ENCODE measurements at places on chromosomes 12 and 14.

GRCh38 chr12:54306925-54307741, 6.3 kb upstream of the NFE2 start:
- peak; percentile 57 for DNase-seq

- no peak for DNase-seq
Observed at GRCh38 chr12:42174978-42175377, 30.3 kb upstream of the GXYLT1 start.

GRCh38 chr14:68626386-68626785, 166.5 kb downstream of the ZFP36L1 start:
- DNase-seq, result no peak

DNA sequence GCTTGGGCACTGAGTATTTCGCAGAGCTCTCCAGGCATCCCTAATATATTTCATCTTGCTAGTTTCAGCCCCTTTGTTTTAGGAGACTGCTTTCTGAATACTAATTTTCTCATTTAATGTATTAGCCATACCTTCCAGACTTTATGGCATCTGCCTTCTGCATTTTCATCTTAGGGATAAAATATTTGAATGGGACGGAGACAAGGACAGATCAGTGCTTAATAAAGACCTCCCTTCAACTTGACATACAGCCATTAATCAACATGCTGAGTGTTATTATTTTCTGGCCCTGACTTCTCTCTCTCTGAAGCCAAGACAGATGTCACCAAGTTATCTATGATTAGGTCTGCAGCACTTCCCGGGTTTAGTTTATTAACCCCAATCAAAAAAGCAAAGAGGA, 42.4 kb downstream of the CACNA2D4 start:
- DNase-seq, result no peak

GRCh38 chr12:14272956-14273912, 92.2 kb upstream of the ATF7IP start:
- no peak for DNase-seq

GRCh38 chr12:121538699-121539061, 42.1 kb downstream of the KDM2B start:
- DNase-seq, result no peak

Data from fibroblast of mammary gland (primary cell).